Fibroblast of skin of left biceps (primary cell): ENCODE measurements at places on chromosomes 4 and X.

- no peak for DNase-seq
These were observed 1794.0 kb downstream of the STIM2 start for GRCh38 chr4:28654618-28655017.

GRCh38 chrX:41616935-41617334 is 71.8 kb upstream of the GPR34 start:
- DNase-seq = no peak

GRCh38 chrX:48937054-48937907 is 18.5 kb upstream of the PIM2 start:
- DNase-seq = no peak

GRCh38 chr4:33071535-33071934 is 2351.4 kb downstream of the PCDH7 start:
- no peak for DNase-seq

DNA sequence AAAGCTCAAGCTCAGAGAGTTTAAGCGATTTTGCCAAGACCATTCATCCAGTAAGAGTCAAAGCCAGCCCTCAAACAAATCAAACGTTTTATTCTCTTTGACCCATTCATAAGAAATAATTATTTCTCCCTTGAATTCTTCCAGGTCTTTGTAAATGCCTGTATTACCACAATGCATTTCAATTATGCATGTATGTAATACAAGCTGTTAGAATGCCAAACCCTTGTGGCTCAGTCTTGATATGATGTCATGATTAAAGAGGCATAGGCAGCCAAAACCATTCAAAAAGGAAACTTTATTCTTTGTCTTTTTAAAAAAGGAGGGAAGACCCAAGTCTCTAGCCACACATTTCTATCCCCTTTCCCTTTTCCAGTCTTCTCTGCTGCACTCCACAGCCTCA is 56.5 kb upstream of the PGM2 start:
- peak; percentile 39 for DNase-seq

GRCh38 chr4:108891896-108892590 is 129.2 kb upstream of the ETNPPL start:
- DNase-seq = no peak

- no peak for DNase-seq
These were observed 282.6 kb upstream of the PPARGC1A start for GRCh38 chr4:24172406-24172805.

DNA sequence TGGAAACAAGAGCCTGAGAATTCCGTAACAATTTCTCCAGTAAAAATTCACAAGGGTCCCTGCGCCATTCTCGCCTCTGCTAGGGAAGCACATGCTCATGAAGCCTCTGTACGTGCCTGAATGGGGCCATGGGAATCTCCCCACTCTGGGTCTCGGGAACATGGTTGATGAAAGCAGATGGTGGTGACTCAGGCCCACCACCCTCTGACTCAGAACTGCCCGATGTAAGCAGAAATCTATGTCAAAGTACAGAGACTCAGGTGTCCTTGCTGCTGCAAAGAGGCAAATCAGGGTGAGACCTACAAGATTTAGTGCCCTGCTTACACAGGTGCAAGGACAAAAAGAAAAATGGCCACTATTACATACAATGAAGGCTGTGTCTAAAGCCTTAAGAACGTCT is 65.0 kb downstream of the SCD5 start:
- DNase-seq = no peak

DNA sequence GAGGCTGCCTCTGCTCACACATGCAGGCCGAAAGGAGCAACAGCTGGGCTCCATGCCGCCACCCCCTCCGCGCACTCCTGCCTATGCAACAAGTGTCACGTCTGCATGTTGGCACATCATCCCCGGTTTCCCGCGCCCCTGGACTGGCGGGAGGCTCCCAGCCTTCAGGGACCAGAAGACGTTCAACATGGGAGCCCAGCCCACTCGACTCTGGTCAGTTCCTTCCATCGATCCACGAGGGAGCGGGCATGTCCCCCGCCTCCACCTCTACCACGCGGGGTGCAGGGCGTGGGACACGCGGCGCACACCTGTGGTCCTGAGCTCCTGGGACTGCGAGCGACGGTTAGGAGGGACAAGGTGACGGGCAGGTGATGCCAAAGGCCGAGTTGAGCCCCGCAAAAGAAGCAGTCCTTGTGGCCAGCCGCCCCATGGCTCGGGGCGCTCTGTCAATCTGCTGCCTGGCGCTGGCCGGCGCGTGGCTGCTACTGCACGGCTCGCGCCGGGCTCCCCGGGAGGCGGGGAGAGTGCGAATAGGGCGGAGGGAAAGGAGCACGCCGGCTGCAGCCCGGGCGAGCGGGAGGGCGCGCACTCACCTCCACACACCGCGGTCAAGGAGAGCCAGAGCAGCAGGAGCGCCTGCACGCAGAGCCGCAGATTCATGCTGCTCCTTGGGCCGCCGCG is 645 bp downstream of the APLN start:
- DNase-seq = no peak

DNA sequence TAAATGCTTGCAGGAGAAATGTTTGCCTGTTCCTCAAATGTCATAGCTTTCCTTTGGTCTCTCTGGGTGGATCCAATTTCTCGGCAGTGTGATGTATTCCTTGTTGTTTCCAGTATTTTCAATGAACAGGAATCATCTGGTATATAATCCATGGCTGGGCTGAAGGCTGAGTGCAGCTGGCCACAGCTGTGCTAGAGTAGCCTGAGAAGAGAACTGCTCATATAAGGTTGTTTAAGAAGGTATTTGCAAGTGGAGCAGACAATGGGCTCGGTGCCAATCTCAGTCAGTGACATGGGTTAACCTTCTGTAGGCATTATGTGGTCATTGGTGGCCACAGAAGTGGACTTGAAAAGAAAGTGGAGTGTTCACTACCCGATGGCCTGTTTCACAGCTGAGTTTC is 390.3 kb downstream of the SPRY1 start:
- no peak for DNase-seq

GRCh38 chr4:3810796-3811485 is 44.8 kb downstream of the ADRA2C start:
- DNase-seq = no peak

- DNase-seq = no peak
These were observed at the start of gene RPS6KA6 for GRCh38 chrX:84187533-84188319. RPS6KA6 (minus strand) TSS chrX:84188199; CDS start chrX:84187899, 300 bp downstream.

GRCh38 chrX:153609917-153610835 is 11.2 kb upstream of the CCNQ start:
- peak; percentile 38 for DNase-seq

DNA sequence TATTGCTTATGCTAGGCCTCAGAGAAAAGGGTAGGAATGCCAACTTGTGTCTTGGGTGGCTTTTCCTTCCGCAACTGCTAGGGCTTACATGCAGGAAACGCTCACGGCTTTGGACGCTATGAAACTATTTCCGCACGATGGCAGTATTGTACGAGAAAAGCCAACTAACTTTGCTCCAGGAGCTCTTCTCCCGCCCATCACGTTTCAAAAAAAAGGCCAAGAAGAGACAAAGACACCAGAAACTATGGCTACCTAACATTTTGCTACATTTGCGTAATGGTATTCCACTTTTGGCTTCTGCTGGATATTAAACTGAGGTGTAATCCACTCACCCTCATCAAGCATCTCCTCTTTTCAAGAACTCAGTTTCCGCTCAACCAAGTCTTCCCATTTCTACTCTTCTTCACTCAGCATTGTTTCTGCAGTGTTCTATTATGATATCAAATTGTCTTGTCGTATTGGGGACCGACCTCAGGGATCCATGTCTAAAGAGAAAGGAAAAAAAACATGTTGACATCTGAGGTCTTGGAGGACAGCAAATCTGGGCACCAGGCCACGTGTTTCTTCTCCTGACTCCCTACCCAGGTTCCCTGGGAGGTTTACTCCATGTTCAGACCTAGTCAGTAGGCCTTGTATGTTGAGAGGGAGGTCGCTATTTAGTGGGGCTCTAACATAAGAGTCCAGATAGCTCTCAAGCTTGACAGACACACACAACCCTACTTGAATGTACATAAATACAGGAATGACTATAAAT is 239.4 kb upstream of the STK26 start:
- DNase-seq = no peak

DNA sequence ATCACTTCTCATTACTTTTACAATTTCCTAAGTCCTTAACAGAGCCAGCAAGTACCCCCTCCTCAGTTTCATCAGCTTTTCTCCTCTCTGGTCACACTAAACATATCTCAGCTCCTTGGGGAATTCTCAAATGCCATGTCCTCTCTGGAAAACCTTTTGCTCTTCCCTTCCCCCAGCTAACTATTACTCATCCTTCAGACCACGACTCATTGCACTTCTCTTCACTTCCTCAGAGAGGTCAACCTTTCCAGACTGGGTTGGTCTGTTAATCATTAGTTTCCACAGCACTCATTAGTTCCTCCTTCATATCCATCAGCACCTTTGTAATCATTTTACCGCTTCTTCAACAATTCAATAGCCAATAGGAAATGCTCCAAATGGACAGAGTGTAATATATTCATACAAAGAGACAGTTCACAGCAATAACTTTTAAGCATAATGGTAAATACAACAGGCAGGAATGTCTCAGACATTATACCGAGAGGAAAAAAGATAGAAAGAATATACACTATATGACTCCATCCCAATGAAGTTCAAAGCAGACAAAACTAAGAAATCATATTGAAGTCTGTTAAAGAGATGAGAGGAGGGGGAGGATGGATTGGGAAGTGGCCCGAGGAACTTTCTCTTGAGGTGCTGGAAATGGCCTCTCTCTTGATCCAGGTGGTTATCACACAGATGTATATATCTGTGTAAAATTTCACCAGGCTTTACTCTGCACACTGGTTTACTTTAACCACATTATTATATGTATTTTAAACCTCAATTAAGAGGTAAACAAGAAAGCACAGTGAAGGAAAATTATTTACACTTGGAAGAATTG is 39.6 kb downstream of the DDX60L start:
- peak; percentile 29 for DNase-seq

DNA sequence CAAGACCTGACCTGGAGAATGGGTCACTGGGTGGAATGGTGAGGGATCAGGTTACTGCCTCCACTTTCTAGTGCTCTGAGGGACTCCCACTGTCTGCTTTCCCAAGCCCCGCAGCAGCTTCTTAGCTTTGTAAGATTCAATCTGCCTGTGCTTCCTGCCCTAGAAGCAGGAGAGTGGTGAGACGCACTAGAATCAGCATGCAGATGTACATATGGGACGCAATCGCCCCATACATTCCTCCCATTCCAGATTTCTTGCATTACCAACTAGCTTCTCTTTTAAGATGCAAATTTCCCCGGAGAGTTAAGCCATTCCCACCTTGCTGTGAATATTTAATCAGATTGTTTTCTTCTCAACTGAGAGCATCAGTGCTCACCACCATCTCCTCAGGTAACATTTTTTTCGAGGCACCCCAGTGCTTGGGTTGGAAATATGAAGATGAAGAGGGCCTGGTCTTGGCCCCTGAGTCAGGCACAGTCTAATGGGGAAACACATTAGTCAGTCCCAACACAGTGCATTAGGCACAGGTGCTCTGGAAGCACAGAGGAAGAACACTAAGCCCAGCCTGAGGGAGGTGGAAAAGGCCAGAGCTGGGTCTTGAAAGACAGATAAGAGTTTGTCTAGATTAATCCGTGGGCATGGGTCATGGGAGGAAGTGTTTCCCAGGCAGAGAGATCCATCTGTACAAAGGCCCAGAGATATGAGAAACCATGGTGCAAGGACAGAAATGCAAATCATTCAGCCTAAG is 66.7 kb upstream of the PRPS1 start:
- DNase-seq = peak; percentile 39

- DNase-seq = no peak
These were observed 119.0 kb upstream of the WDR17 start for GRCh38 chr4:175946472-175947116.

GRCh38 chrX:43949669-43950068 is 23.5 kb downstream of the NDP start:
- no peak for DNase-seq

DNA sequence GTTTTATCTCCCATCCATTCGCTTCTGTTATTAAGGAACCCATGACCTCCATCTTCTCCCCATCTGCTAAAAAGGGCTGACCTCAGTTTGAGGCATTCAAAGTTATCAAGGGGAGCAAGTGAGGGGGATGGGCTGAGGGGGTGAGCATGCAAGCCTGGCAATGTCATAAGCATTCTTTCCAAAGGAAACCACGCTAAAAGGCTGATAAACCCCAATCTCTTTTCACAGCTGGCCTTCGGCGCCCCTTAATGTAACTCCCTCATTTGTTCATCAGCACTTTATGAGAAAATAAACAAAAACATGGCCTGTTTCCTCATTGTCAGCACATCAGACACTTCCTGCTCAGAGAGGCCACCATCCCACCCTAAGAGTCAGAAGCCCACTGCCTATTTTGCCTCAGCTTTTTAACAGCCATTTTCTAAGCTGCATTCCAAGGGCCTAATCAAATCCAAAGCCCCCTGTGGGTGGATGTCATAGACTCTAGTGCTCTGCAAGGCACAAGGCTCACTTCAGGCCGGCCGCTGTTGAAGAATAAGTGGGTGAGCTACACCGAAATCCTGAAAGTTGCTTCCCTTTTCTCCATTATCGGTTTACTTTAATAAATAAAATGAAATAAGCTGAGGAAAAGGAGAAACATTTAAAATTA is 92.0 kb upstream of the SRD5A3 start:
- no peak for DNase-seq

- no peak for DNase-seq
These were observed 58.3 kb downstream of the ATP10D start for GRCh38 chr4:47543331-47543730.

GRCh38 chr4:149441338-149441737 is 374.3 kb downstream of the IQCM start:
- DNase-seq = no peak

GRCh38 chrX:370963-371745 is 15.6 kb downstream of the PPP2R3B start:
- no peak for DNase-seq

DNA sequence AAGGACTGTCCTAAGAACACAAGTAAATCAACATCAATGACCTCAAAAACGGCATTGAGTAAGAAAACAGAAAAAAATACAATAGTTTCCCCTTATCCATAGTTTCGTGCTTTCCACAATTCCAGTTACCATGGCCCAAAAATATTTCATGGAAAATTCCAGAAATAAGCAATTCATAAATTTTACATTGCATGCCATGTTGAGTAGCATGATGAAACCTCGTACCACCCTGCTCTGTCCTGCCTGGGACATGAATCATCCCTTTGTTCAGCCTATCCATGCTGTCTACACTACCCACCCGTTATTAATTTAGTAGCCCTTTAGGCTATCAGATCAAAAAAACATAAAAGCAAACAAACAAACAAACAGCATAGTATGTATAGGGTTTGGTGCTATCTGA is 51.1 kb downstream of the KLF3 start:
- peak; percentile 44 for DNase-seq

- no peak for DNase-seq
These were observed 125.4 kb upstream of the SPOCK3 start for GRCh38 chr4:167359711-167360110.

GRCh38 chrX:92247076-92247475 is 467.9 kb downstream of the PCDH11X start:
- no peak for DNase-seq

GRCh38 chr4:5888222-5889001 is 4.5 kb downstream of the CRMP1 start:
- DNase-seq = no peak

- DNase-seq = no peak
These were observed 3.6 kb upstream of the ASB11 start for GRCh38 chrX:15319075-15319474.
